ENCODE measurements at places on chromosomes 11 and 22.

- peak; percentile 32 for DNase-seq
Measured at GRCh38 chr22:22408731-22409696, 99.5 kb downstream of the ZNF280B start.

- DNase-seq: no peak
Measured at GRCh38 chr11:40713083-40713482, 746.4 kb downstream of the LRRC4C start.

DNA sequence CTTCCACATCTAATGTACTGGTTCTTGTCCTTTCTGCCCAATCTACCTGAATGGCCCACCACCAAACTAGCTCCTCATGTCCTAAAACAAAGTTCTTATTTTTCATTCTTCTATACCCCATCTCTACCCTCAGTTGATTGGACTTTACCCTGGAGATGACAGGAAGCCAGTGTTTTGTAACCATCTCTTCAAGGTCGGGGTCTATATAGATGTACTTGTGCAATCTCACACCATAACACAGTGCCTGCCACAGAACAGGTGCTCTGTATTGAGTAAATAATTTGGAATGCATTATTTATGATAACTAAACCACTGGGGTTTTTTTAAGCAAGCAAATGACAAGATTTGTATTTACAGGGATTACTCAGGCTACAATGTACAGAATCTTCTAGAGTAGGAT, 76.7 kb upstream of the FAM181B start:
- no peak for DNase-seq

- no peak for DNase-seq
Measured at GRCh38 chr11:124310721-124311120, 3.0 kb downstream of the OR8D1 start.

- no peak for DNase-seq
Measured at GRCh38 chr22:47147572-47147971, 385.1 kb downstream of the TBC1D22A start.

DNA sequence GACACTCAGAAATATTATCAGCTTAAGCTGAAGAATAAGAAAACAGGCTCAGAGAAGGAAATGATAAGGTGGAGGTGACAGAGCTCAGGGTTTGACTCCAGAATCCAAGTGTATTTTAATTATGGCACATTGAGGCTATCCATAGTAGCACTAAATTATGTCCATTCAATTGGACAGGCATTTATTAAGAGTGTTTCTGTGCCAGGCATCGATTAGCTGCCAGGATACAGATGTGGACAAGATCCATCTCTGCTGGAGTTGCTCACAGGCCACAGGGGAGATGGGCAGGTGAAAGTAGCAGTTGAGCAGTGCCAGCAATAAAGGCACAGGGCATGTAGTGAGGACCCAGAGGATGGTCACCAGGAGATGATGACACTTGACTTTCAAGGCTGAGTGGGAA, 592.5 kb downstream of the INSC start:
- no peak for DNase-seq

DNA sequence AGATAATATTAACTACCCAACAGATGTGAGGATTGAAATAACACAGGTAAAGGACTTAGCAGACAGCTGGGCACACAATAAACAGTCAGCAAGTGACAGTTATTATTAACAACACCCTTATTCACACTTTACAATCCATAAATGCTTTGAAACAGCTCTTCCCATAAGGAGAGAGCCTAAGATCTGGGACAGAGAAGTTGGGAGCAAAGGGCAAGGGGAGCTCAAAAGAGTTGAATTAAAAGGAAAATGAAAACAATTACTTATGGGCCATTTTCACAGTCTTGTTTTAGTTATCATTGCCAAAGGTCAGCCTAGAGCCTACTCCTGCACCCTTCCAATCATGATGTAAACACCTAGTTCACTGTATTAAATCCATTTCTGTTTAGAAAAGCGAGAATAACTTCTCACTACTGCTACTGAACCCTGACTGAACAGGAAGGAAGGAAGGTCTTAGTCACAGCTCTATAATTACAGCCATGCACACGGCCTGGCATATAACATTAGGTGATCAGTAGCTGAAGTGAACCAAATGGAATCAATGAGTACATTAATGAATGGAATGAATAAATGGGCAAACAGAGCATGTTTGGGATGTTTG, 111.3 kb downstream of the PLEKHA7 start:
- no peak for DNase-seq

GRCh38 chr11:126475014-126475991, 119.8 kb downstream of the ST3GAL4 start:
- no peak for DNase-seq

DNA sequence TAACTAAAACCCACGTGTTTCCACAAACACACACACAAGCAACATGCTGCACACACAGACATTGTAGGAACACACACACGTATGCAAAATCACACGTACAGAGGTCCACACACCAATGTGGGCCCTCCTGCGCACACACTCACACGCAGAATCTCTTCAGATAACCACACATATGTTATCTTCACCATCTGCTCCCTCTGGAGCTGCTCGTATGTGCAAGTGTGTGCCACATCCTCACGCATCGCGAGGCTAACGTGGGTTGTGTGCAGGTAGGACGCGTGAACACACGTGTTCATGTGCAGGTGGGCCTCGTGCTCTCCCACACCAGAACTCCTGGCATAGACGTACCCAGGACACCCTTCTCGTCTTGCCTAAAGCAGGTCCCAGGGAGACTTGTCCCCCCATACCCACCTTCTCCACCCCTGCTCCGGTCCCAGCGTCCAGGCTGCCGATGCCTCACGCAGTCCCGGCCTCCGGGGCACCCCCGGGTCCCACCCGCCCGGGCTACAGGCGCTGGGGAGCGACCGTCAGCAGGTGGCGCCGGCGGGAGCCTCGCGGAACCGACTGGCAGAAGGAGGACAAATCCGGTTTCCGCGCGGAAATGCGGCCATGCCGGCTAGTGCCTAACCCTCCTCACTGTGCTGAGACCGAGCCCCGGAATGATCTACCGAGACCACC, 10.3 kb upstream of the IGSF9B start:
- DNase-seq: no peak

DNA sequence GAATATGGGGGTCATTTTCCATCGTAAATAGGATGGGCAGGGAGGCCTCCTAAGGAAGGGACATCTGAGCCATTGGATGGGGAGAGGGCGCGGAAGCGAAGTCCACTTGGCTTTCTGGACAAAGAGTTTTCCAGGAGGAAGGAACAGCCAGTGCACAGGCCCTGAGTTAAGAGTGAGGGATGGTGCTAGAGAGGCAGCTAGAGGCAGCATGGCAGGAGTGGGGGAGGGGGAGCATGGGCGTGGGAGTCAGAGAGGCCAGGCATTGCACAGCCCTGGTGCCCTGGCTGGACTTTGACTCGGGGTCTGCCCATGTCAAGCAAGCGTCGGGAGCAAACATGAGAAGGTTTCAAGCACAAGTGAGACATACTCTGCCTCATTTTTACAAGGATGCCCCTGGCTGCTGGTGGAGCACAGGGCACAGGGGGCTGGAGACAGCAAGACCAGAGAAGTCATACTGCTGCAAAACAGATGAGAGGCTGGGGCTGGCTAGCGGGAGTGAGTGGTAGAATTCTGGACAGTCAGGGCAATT, 9.0 kb downstream of the GNAZ start:
- no peak for DNase-seq

GRCh38 chr11:117220568-117220967, 11.3 kb downstream of the PCSK7 start:
- no peak for DNase-seq

- DNase-seq: no peak
Measured at GRCh38 chr11:17563231-17563646, 16.2 kb downstream of the OTOG start.

GRCh38 chr11:46889689-46890475, 28.5 kb downstream of the LRP4 start:
- DNase-seq: peak; percentile 74

DNA sequence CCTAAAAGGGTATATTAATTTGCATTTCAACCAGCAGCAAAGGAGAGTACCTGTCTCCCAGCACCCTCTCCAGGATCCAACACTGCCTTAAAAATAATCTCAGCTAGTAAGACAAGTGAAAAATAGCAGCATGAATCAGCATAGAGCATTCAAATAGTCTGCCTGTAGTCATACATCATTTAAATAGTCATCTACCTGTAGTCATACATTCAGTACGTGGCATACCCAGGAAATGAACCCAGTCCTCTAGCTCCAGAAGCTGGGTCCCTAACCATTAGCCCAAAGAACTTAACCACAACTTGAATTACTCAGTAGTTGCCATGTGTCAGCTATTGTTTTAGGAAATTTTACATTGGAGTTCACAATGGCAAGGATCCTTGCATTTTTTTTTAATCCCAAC, 9.3 kb downstream of the TENM4 start:
- no peak for DNase-seq

GRCh38 chr11:64026575-64027205, 9.0 kb upstream of the FLRT1 start:
- no peak for DNase-seq

DNA sequence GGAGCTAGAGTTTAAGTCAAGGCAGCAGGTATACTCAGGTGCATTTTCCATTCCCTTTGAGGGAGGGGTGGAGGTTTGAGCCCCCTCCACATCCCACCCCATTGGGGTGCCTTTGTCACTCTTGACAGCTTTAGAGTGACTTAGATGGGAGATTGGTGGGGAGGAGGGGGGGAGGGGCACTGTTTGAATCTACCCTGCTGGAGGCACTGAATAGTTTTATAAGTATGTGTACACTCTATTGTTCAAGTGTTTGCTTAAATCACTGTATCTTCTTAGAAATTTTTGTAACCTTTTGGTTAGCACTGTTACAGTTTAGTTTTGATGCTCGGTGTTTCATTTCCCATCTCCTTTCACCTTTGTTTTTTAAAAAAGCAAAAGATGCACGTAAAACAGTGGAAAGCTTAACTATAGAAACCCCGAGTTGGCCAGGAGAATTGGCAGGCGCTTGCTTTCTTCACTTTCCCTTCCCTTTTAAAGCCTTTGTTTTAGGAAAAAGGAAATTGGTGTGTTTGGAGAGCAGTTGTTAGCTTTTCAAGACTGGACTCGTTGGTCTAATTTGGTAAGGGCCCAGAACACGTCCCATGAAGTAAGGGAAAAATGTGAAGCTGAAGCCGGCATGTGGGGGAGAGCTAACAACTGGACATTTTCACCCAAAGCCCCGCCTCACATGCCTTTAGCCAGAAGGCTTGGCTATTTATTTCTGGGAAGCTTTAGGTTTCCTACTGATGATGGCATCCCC, 42.8 kb downstream of the TNRC6B start:
- no peak for DNase-seq

GRCh38 chr11:69899957-69900821, 81.0 kb upstream of the FGF3 start:
- DNase-seq: no peak

- no peak for DNase-seq
Measured at GRCh38 chr11:62702246-62702645, 5.0 kb downstream of the BSCL2 start.

DNA sequence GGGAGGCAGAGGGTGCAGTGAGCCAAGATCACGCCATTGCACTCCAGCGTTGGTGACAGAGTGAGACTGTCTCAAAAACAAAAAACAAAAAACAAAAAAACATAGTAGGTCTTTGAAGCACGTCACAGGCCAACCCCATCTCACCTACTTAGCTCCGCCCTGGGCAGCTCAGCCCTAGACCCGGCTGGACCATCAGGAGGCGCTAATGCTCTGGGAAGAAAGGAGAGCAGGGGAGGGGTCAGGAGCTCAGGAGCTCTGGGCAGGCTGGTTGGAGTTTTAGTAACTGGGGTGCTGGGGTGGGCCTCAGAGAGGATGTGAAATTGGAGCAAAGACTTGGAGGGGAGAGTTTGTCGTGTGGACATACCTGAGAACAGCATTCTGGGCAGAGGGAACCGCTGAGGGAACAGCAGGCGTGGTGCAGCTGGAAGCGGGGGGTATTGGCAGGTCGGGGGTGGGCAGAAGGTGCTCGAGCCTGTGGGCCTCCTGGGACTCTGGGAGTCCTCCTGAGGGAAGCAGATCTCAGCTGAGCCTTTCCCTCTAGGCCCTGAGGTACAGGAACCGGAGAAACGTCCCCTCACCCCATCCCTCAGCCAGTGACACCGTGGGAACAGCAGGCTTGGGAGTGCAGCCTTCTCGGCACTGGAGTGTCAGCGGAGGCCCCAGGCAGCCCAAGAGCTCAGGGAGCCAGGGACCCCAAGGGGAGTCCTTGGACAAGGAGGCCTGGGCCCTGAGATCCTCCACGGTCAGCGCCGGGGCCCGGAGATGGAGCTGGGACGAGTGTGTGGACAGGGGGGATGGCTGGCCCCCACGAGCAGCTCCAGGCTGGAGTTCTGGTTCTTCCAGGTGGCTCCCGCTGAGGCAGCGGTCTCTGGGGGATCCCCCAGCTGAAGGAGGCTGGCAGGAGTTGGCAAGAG, 2.2 kb upstream of the RPS6KA4 start:
- DNase-seq: peak; percentile 44

DNA sequence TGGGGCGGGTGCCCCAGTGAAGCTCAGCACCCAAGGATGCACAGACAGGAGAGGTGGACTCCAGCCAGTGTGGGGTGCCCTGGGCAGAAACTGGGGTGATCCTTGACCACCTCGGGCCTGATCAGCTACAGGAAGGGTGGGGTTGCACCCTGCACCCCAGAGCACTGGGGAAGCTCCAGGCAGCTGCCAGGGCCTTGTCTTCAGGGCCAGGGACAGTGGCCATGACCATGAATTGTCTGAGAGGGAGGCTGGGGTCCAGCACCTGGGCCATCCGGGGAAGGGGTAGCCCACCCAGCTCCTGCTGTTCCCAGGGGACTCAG, 17.6 kb downstream of the IL17REL start:
- no peak for DNase-seq

- no peak for DNase-seq
Measured at GRCh38 chr22:44360306-44360667, 47.5 kb upstream of the SHISAL1 start.

GRCh38 chr11:119727523-119728151, 1.4 kb downstream of the NECTIN1 start:
- no peak for DNase-seq

DNA sequence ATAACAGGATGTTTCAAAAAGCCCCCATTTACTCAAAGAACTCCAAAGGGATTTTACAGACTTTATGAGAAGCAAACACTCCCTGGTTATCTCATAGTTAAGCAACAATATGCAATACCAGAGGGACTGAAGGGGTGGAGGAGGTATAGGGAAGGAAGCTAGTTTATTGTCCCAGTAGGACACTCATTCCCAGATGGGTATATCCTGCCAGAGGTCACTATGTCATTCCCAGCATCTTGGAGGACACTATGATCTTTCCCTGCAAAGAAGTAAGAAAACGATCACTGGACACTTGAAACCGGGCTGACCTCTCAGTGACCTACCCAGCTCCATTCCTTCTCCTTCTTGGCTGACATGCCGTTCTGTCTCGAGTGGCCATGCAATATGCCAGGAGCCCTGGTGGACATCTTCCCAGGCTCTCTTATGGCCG, 114.5 kb downstream of the NAT10 start:
- DNase-seq: no peak

DNA sequence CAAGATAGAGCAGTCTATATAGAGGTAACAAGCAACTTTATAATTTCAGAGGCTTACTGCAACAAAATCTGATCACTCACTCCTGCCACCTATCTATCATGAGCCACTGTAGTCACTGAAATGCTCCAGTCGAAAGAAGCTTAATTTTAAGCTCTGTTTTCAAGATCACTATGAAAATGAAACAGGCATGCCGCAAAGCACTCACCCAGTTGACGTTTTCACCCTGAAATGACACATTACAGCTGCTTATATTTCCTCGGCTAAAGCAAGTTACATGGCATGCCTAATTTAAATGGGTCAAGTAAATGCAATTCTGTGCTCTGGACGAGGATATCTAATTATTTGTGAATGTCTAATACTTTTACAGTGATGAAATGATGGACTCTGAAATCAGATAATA, 616.3 kb downstream of the FAM181B start:
- no peak for DNase-seq

GRCh38 chr11:116180806-116181600, 591.8 kb downstream of the BUD13 start:
- no peak for DNase-seq
